ENCODE measurements at places on chromosomes 13 and 19. TPM values are rescaled to one million over a fixed set of nuclear protein-coding genes. Genes with fewer than 3 reads are reported as not detected.

GRCh38 chr19:30704771-30705330 is 332.7 kb downstream of the ZNF536 start:
- no peak for DNase-seq

The SIGLECL1 gene
- polyA plus RNA-seq = 0.09 TPM

The HSH2D gene
- 40.4 TPM for polyA plus RNA-seq

GRCh38 chr19:8367327-8368001 is 3.5 kb downstream of the ANGPTL4 start:
- DNase-seq = no peak

The FBXO27 gene
- polyA plus RNA-seq = 9.0 TPM

DNA sequence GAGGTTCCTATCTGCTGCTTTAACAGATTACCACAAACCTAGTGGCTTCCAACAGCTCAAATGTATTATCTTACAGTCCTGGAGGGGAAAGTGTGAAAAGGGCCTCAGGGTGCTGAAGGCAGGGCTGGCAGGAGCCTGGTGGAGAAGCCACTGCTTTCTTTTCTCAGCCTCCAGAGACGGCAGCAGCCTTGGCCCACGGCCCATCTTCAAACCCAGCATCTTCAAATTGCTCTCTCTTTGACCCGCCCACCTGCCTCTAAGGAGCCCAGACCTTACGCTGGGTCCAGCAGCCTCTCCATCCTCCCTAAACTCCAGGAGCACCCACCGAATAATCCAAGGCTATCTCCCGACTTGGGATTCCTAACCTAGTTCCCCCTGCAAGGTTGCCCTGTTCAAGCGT is 35.6 kb downstream of the C13orf46 start:
- DNase-seq = no peak

The DIAPH3 gene
- polyA plus RNA-seq = 0.80 TPM

- no peak for DNase-seq
Measured at GRCh38 chr13:74835579-74835978, 646.4 kb downstream of the TBC1D4 start.

DNA sequence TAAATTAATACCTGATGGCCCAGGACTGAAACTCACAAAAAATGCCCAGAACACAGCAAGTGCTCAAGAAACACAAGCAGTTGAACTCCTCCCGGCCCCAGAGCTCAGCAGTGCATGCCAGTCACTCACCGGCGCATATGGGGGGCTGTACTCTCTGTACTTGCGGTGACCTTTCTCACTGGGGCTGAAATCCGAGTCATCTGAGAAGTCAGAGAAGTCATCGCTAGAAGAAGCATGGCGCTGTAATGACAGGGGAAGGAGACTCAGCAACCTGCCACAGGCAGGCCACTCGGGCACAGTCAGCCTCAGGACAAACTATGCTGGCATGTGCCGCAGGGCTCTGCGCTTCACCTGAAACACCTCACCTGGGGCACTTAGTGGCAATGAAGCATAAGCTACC is 19.7 kb downstream of the ZC3H4 start:
- DNase-seq = no peak

The BCAM gene
- polyA plus RNA-seq = 48.7 TPM

The SHISA7 gene
- polyA plus RNA-seq = 0.11 TPM

DNA sequence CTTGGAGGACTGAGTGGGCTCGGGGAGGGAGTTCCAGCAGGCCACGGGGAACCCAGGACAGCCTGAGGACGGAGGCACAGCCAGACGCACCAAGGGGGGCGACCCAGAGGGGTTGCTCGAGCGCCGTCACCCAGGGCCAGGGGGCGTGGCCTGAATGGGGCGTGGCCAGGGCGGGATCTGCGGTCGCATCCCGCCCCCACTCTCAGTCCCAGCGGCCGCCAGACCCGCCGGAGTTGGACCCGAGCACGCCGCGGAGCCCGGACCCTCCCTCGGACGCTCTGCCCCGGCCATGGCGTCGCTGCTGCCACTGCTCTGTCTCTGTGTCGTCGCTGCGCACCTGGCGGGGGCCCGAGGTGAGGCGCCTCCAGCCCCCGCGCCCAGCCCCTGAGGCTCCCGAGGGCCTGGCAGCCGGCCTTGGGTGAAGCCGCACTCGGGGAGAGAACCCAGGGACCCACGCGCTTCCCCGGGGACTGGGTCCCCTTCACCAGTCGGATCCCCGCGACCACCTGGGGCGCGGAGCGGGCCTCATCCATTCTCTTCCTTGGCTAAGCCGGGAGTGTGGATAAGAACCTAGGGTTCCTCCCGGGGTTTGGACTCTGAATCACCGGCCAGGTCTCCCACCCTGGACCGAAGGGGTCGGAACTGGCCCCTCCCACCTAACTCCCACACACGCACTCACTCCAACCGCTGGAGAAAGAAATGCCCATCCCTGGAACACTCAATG is at the start of gene CILP2:
CILP2 (plus strand) TSS at position 205 of the 724 bp plus-strand sequence; CDS start at position 290, 85 bp downstream.
- DNase-seq = no peak

DNA sequence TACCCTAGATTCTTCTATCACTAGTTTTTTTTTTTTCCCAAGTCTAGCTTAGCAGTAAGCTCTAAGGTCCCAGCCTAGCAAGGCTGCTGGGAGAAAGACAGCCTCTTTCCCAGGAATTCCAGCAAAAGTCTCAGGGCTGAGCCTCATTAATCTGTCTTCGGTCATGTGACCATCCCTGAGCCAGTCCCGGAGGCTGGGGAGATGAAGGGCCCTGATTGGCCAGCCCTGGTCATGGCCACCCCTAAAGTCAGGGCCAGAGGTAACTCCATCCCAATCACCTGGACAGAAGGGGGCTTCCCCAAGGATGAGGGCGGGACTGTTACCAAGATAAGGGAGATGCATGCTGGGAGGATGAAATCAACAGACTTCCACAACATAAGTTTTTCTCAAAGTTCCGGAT is 43.3 kb downstream of the CCNE1 start:
- no peak for DNase-seq

The MBD3L2 gene
- polyA plus RNA-seq = 0.78 TPM

GRCh38 chr19:32599736-32600157 is 18.8 kb downstream of the PDCD5 start:
- peak; percentile 76 for DNase-seq

DNA sequence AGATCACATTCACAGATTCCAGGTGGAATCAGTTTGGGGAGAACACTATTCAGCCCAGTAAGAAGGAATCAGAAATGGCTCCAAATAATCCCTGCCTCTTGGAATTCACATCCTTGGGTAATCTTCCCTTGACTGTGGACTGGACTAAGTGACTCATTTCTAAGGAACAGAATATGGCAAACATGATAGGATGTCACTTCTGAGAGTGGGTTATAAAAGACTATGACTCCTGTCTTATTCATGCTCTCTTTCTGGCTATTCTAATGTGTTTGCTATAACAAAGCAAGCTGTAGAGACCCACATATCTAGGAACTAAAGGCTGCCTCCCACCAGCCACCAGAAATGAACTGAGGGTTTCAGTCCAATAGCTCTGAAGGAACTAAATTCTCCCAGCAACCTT is 37.8 kb downstream of the MBD3L2B start:
- DNase-seq = no peak

All from thymus (tissue), 14 donors.